Pancreas (tissue), 10 donors: ENCODE measurements at places on chromosomes 2 and 18. TPM values are rescaled to one million over a fixed set of nuclear protein-coding genes. Genes with fewer than 3 reads are reported as not detected.
A peak's percentile ranks its signal among the peaks of the same experiment; 100 is the strongest.

- H3K27me3 ChIP-seq: no peaks in the 10 kb centered on the region
- H3K4me3 ChIP-seq: no peak overlapping the region
- H3K4me1 ChIP-seq: no peaks in the 10 kb centered on the region
- no peaks in the 10 kb centered on the region for H3K36me3 ChIP-seq
- no peak overlapping the region for H3K27ac ChIP-seq
Observed at GRCh38 chr2:106565599-106565998, 78.4 kb downstream of the CD8B2 start.

DNA sequence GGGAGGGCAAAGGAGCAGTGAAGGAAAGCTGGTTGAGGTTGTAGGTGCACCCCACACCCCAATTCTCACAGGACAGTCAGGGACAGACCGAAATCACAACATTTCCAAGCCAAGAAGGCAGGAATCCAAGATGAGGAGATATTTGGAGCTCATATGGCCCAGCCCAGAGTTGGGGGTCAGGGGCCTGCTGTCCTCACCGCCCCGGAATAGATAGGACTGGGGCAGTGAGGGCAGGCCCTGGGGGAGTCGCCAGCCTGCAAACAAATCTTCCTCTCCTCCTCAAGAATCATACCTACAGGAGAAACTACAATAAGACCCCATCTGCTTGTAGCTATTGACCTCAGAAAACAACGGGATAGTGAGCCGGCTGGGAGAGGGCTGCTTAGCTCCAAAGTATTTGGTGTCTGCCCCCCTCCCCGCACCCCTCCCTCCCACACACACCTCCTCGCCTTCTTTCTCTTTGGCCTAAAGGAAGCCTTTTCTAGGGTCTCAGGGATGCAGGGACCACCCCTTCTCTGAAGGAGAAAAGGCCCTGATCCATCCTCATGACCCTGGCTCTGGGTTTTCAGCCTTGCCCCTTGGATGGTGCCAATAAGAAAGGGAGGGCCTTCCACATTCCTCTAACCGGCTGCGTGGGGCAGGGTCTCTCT lies 3.8 kb downstream of the EN1 start:
- no peaks in the 10 kb centered on the region for H3K4me1 ChIP-seq
- H3K4me3 ChIP-seq: no peak overlapping the region
- H3K27ac ChIP-seq: no peak overlapping the region
- H3K36me3 ChIP-seq: no peaks in the 10 kb centered on the region

DNA sequence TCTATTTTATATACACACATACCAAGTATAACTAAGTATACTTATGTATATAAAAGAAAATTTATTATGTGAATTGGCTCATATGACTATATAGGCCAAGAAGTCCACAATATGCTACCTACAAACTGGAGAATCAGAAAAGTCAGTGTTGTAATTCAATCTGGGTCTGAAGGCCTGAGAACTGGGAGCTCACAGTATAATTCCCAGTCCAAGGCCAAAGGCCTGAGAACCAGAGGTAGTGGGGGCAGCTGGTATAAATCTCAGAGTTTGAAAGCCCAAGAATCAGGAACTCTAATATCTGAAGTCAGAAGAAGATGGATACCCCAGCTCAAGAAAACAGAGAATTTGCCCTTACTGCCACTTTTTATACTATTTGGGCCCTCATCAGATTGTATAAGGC lies 38.9 kb upstream of the TFPI start:
- no peak overlapping the region for H3K4me3 ChIP-seq
- H3K27me3 ChIP-seq: no peaks in the 10 kb centered on the region
- no peak for DNase-seq
- H3K36me3 ChIP-seq: no peaks in the 10 kb centered on the region

Gene CFAP210
- total RNA-seq: 0.09 TPM

Gene DSG1
- not detected for total RNA-seq

Gene MC2R
- total RNA-seq: not detected

GRCh38 chr18:37958499-37958898 lies 392.9 kb upstream of the CELF4 start:
- no peaks in the 10 kb centered on the region for H3K27me3 ChIP-seq
- H3K27ac ChIP-seq: no peak overlapping the region
- no peak for DNase-seq
- H3K36me3 ChIP-seq: no peaks in the 10 kb centered on the region
- no peak overlapping the region for H3K4me3 ChIP-seq

DNA sequence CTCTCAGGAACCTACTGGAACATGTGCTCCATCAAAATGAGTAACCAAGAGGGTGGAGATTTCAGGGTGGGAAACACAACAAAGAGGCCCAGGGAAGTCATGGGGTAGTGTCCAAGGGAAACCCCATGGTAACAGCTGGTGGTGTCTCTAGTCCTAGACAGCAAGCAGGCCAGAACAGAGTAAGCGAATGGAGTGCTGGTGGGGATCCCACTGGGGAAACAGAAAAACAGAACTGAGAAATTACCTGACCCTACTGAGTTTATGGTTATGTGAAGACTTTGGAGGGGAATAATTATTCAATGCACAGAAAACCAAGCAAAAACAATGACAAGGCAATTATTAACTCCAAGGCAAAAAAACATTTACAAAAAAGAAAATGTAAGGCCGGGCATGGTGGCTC lies 16.9 kb downstream of the ERCC3 start:
- H3K4me3 ChIP-seq: no peak overlapping the region
- DNase-seq: no peak
- no peaks in the 10 kb centered on the region for H3K27me3 ChIP-seq

- no peaks in the 10 kb centered on the region for H3K27me3 ChIP-seq
- H3K36me3 ChIP-seq: no peaks in the 10 kb centered on the region
- DNase-seq: no peak
- H3K4me3 ChIP-seq: no peak overlapping the region
Observed at GRCh38 chr2:15679386-15679924, 87.8 kb downstream of the DDX1 start.

DNA sequence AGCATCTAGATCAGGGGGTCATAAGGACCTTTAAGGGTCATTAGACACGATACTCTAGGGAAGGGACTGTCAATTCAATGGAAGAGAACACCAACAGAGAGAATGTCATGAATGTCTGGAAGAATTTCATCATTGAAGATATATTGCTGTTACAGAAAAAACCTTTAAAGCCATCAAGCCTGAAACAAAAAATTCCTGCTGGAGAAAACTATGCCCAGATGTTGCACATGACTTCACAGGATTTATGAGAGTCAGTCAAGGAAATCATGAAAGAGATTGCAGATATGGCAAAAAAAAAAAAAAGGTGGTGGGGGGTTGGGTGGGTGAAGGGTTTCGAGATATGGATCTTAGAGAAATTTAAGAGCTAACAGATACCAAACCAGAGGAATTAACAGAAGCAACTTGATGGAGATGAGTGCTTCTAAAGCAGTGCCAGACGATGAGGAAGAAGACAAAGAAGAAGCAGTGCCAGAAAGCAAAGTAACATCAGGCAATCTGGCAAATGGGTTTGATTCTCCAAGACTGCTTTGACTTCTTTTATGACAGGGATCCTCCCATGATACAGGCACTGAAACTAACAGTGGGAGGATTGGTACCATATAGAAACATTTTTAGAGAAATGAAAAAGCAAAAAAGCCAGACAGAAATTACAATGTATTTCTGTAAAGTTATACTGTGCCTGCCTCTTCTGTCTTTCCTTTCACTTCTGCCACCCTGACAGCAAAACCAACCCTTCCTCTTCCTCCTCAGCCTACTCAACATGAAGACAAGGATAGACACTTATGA lies 28.5 kb downstream of the MAP4K3 start:
- H3K4me1 ChIP-seq: peaks cover 9% of the 10 kb centered on the region
- DNase-seq: no peak
- no peak overlapping the region for H3K4me3 ChIP-seq
- no peaks in the 10 kb centered on the region for H3K27me3 ChIP-seq
- no peak overlapping the region for H3K27ac ChIP-seq

Gene ALPG
- total RNA-seq: not detected

GRCh38 chr2:44940732-44941464 lies 604 bp upstream of the SIX3 start:
- no peak for DNase-seq
- H3K36me3 ChIP-seq: no peaks in the 10 kb centered on the region
- no peak overlapping the region for H3K4me3 ChIP-seq

- no peaks in the 10 kb centered on the region for H3K27me3 ChIP-seq
- no peak for DNase-seq
- H3K4me3 ChIP-seq: no peak overlapping the region
- no peaks in the 10 kb centered on the region for H3K36me3 ChIP-seq
- no peaks in the 10 kb centered on the region for H3K4me1 ChIP-seq
- H3K27ac ChIP-seq: no peak overlapping the region
Observed at GRCh38 chr2:44680983-44681531, 260.4 kb upstream of the SIX3 start.

GRCh38 chr2:122062506-122062905 lies 307.1 kb downstream of the TSN start:
- no peaks in the 10 kb centered on the region for H3K27me3 ChIP-seq
- no peak overlapping the region for H3K4me3 ChIP-seq
- DNase-seq: no peak
- no peak overlapping the region for H3K27ac ChIP-seq
- no peaks in the 10 kb centered on the region for H3K36me3 ChIP-seq

DNA sequence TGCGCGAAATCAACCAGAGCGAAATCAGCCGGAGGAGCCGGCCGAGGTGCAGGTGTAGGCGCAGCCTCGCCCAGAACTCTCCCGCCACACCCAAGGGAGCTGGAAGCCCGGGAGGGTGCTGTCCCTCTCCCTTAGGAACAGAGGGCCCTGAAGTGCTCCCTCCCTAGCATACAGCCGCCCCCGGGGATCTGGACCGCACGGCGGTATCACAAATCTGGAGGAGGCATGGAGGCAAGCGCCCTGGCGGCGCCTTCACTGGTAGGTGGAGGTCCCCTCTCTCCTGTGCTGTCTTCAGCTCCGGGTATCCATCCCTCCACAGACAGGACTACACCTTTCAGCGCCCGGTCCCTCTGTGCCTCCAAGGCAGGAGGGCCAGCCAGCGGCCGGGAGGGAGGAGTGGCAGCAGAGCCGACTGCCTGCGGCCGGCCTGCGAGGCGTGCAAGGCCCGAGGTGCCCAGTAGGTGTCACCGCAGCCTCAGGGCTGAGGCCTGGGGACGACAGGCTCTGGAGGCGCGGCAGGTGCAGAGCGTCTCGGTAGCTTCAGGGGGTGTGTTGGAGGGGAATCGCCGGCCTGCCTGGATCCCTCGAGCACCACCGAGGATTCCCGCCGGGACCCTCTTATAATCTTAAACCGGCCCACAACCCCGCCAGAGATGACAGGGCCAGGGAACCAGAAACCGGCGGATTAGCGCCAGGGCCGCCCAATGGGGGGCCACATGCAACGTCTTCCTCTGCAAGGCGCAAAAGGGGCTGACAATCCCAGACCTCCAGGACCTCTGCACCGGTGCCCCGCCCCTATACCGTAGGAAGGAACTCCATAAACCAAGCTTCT lies 2.8 kb downstream of the IHH start:
- peak; percentile 87 for DNase-seq
- peaks cover 28% of the 10 kb centered on the region for H3K4me1 ChIP-seq
- H3K36me3 ChIP-seq: no peaks in the 10 kb centered on the region

GRCh38 chr2:119659601-119660342 lies 19.2 kb upstream of the TMEM177 start:
- no peaks in the 10 kb centered on the region for H3K27me3 ChIP-seq
- peak; percentile 59 for DNase-seq
- no peak overlapping the region for H3K4me3 ChIP-seq
- no peaks in the 10 kb centered on the region for H3K4me1 ChIP-seq

- H3K27ac ChIP-seq: no peak overlapping the region
- no peaks in the 10 kb centered on the region for H3K27me3 ChIP-seq
- H3K4me1 ChIP-seq: peaks cover 5% of the 10 kb centered on the region
- DNase-seq: no peak
- no peak overlapping the region for H3K4me3 ChIP-seq
Observed at GRCh38 chr2:158407031-158407430, 49.5 kb downstream of the CCDC148 start.

- no peak overlapping the region for H3K4me3 ChIP-seq
- no peaks in the 10 kb centered on the region for H3K27me3 ChIP-seq
- H3K27ac ChIP-seq: no peak overlapping the region
- H3K36me3 ChIP-seq: no peaks in the 10 kb centered on the region
- DNase-seq: no peak
Observed at GRCh38 chr2:154203902-154204301, 332.2 kb downstream of the GALNT13 start.

GRCh38 chr2:41962922-41963622 lies 84.7 kb upstream of the PKDCC start:
- no peak overlapping the region for H3K4me3 ChIP-seq
- H3K27ac ChIP-seq: peak overlapping the region; percentile 39
- H3K4me1 ChIP-seq: peaks cover 7% of the 10 kb centered on the region

- no peak overlapping the region for H3K27ac ChIP-seq
- H3K36me3 ChIP-seq: no peaks in the 10 kb centered on the region
- no peak overlapping the region for H3K4me3 ChIP-seq
- H3K27me3 ChIP-seq: no peaks in the 10 kb centered on the region
Observed at GRCh38 chr18:39589496-39589895, 2023.9 kb upstream of the CELF4 start.

Gene RBFA
- total RNA-seq: 10.9 TPM

Gene IAH1
- total RNA-seq: 15.5 TPM

DNA sequence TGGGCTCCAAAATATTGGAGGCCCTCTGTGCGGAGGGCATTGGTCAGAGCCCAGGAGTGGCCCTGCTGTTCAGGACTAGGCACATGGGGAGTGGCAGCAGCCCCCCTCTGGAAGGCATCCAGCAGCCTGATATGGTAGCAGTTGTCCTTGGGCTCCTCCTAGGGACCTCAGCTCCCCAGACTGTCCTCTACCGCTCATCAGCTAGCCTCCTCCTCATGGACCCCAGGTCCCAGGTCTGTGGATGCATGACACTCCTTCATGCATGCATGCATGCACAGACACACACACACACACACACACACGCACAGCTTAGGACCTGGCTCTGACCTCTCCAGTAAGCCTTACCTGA lies 15.4 kb upstream of the ATP6V1B1 start:
- no peaks in the 10 kb centered on the region for H3K4me1 ChIP-seq
- no peak overlapping the region for H3K4me3 ChIP-seq
- no peak overlapping the region for H3K27ac ChIP-seq
- H3K36me3 ChIP-seq: no peaks in the 10 kb centered on the region
- H3K27me3 ChIP-seq: no peaks in the 10 kb centered on the region

GRCh38 chr18:70400476-70400875 lies 111.6 kb downstream of the SOCS6 start:
- H3K36me3 ChIP-seq: no peaks in the 10 kb centered on the region
- no peak overlapping the region for H3K4me3 ChIP-seq
- DNase-seq: no peak
- H3K4me1 ChIP-seq: no peaks in the 10 kb centered on the region
- no peaks in the 10 kb centered on the region for H3K27me3 ChIP-seq
